ENCODE measurements at places on chromosomes 11 and 22.

DNA sequence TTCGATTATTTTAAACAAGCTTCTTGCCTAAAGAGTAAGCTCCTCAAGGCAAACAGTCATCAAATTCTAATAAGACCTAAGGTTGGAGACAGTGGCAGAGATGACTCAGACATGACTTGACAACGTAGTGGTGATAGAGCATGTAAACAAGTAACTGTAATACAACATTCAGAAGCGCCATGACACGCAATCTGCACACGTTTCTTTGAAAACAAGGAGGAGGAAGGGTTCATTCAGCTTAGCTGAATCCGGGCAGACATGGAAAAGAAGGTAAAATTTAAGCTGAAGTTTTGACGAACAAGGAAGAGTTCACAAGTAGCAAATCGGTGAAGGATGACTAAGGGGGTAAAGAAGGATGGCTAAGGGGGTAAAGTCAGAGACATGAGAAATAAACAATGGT, 152.4 kb upstream of the ZC3H12C start:
- no peak for DNase-seq

DNA sequence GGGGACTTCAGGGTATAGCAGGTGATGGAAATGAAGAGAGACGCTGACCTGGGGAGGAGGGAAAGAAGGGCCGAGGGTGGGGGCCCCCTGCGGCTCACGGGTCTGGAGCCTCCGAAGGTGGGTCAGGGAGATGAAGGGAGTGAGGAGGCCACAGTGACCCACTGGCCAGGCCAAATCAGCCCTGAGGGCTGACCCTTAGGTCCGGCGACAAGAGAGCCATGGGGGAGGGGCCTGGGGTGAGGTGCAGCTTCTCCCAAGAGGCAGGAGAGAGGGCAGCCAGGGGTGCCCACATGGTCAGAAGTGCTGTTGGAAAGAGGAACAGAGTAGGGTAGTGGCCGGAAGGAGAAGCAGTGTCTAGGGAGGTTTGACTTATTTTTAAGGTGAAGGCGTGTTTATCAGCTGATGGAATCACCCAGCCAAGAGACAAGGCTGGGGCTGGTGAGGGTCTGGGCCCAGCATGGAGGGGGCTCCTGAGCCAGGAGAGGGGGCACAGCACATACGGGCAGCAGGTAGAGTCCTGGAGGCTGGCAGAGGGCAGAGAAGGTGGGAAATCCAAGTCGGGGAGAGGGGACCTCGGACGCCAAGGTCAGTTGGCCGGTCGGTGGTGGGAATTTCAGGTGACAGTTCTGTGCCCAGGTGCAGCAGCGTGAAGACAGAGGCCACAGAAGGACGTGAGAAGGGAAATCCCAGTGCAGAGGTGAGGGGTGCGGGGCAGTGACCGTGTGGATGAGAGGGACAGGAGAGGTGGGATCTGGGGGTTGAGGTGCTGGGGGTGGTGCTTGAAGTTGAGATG, 49.0 kb downstream of the LINC01488 start:
- no peak for DNase-seq

GRCh38 chr11:66235141-66235540, 33.3 kb upstream of the RAB1B start:
- DNase-seq: no peak

DNA sequence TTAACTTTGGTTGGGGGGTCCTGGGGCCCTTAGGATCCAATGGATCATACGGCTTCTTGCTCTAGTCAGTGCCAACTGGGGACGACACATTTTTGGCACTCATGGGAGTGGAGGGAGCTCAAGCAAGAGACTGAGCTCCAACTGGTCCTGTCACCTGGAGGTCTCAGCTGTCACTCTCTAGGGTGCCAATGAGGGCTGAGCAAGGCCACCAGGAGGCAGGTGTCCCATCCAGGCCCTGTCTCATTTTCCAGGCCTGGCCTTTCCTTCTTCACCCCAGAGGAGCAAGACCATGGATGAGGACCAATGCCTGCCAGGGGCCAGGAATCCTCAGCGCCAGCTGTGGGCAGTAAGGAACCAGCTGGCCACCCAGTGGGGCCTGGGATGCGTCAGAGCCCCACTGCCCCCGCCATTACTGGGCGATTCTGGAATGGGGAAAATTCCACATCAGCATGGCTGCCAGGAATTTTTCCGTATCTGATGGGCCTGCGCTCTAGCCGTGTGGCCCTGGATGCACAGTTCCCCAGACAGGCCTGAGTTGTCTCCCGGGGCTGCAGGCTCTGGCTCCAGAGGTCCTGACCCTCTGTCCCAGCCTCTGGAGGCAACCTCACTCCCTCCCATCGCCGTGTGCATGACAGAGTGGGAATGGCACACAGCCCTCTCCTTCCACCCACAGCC, 669 bp upstream of the GAL3ST1 start:
- DNase-seq: no peak

GRCh38 chr22:48842583-48842945, 985.1 kb downstream of the BRD1 start:
- no peak for DNase-seq

- no peak for DNase-seq
Measured at GRCh38 chr11:117185736-117186430, 7.3 kb downstream of the SIDT2 start.

DNA sequence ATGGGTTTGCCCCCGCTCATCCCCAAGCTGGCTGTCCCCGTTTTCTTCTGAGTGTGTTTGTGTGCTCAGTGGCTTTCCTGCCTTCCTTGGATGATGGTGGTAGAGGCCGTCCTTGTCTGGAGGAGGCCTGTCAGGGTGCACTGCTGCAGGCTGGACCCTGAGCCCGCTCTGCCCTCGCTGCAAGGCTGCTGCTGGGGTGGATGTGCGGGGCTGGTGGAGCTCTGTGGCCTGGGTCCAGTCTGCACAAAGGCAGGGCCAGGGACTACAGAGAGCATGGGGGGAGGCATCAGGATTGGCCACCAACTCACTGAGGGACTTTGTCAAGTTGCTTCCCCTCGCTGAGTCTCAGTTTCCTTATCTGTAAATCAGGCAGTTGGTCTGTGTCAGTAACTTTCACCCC, 275.0 kb downstream of the KIRREL3 start:
- DNase-seq: no peak
